ENCODE measurements at places on chromosomes 5 and 9. TPM values are rescaled to one million over a fixed set of nuclear protein-coding genes. Genes with fewer than 3 reads are reported as not detected.

DOCK2 gene
- polyA plus RNA-seq = 2.6 TPM

DNA sequence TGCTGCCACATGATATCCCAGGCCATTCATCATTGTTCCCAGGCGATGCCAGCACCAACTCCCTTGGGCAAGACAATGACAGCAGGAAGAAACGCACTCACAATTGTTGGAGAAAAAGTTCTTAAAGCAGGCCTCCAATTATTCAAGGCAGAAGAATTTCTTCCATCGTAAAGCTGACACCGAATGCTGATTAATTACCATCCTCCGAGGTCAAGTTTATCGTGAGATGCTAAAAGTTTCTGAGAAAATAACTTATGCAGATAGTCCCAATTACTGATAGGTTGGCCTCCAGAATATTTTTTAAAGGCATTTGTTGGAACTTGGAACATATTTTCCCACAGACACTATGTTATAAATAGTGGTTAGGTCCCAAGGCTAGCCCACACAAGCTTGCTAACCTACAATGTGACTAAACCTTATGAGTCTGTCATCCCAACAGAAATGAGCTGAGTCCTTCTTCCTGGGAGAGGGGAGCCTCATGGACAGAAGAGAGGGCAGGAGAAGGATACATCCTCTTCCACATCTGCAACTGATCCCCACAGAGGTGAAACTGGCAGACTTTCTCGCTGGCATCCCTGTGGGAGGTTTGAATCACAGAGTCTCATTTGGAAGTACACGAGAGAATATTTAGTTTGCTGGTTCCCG is 202.4 kb upstream of the TBC1D2 start:
- peak; percentile 74 for DNase-seq

GRCh38 chr9:95813923-95814322 is 61.6 kb upstream of the ERCC6L2 start:
- DNase-seq = no peak

DNA sequence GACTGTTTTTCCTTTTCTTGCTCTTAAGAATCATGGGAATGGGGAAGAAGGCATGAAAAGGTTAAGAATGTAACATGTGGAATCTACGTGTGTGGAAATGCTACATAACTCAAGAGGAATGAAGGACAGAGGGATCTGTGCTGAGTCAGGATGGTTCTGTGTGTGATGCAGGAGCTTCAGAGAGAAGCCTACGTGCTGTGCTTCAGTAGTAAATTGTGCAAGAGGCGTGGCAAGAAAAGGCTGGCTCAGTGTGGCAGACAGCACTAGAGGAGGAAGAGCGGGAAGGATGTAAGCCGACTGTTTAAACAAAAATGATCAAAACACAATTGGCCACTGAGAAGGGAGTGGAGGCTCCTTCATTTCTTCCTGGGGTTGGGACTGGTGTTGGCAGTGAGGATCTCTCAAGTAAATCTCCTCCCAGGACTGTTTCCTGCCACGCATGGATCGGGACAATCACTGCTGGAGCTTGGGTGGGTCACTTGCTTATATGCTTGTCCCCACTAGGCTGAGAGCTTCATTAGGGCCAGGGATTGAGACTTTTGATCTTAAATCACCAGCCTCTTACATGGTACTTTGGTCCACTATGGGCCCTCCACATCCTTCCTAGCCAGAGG is 59.4 kb upstream of the BASP1 start:
- no peak for DNase-seq

GRCh38 chr9:108783731-108784495 is 71.9 kb downstream of the ACTL7B start:
- no peak for DNase-seq
